ENCODE measurements at places on chromosomes 16 and 17.

GRCh38 chr16:20181416-20181815 lies 107.7 kb upstream of the GPR139 start:
- DNase-seq: no peak

DNA sequence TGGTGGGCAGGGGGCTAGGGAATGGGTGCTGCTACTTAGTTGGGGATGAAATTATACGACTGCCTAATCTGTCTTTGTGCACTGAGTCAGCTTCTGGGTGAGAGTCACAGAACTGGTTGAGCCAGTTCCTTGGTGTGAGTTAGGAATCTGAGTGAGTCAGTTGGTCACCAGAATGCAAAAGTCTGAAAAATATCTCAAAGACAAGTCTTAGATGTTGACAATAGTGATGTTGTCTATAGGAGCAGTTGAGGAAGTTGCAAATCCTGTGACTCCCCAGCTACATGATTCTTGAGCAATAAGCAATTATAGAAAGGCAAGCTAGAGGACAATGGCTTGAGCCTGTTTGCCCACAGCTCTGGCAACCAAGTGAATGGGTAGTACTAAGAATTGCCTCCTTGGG lies 399.2 kb downstream of the CNTNAP4 start:
- no peak for DNase-seq

DNA sequence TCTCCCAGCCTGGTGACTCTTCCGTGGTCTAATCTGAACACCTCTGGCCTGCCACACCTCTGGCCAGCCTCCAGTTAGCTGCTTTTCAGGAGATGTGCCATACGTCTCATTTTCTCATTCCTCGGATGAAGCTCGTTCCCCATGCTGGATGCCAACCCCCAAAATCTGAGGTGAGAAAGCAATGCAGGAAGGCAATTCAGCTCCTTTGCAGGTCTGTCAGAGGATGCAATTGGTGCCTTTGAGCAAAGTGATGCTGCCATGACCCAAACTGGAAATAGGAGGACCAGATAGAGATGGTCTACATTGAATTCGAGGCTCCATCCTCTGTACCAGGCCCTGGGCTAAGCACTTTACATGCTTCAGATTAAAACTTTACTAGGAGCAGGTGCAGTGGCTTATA lies 11.0 kb upstream of the CUEDC1 start:
- no peak for DNase-seq

- DNase-seq: peak; percentile 79
Measured at GRCh38 chr17:63956296-63956920, 16.3 kb downstream of the SCN4A start.

- no peak for DNase-seq
Measured at GRCh38 chr17:1270210-1271029, at the start of gene BHLHA9. Gene BHLHA9 (plus strand): TSS chr17:1270444. CDS start chr17:1270564, 120 bp downstream.

DNA sequence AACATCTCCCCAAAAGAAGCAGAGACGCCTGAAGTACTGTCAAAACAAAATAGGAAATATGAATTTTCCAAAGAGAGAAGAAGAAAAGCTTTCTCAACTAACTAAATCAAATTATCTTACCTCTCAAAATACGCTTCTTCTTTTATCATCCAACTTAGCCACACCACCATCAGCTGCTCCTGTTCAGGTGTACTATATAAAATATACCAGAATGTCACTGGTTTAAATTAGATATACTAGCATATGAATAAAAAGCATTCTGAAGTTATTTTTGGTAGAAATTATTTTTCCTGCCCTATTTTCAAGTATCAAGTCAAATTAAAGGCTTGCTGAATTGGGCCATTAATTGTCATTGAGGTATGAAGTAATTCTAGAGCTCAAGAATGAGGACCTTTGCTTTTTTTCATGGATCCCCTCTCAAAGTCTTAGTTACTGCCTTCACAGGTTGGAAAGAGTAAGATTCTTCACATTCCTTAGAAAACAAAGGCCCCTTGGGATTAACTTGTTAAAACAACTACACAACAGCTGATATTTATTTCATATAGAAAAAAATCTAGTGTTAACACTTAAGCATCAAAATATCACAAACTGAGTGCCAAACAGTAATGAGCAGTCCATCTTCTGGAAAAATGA lies 30.1 kb downstream of the INTS2 start:
- DNase-seq: no peak

DNA sequence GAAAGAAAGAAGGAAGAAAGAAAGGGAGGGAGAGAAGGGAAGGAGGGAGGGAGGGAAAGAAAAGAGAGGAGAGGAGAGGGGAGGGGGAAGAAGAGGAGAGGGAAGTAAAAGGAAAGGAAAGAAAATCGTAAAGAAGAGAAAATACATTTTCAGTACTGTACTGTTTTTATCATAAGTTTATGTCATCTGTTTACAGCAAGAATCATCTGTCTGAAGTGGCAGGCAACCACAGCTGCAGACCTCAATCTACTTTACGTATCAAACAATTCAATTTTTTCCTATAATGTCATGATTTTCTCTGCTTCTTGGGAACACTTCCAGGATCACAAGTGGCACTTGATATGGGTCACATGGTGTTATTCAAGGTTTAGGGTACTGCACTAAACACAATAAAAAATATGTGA lies 58.3 kb downstream of the USP32 start:
- no peak for DNase-seq

DNA sequence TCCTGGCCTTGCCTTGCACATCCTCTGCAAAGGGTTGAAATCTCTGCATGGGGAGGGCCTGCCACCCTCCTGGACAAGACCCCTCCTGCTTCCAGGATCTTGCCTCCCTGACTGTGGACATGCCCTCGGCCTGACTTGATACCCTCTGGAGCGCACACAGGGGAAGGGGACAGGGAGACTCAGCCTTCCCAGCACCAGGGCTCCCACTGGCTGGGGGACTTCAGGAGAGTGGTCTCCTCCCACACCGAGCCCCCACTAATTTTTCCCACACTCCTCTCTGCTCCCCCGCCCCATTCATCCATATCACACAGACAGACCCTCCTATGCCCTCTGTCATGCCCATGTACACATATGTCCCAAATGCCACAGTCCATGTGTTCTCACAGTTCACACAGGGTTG lies 14.3 kb downstream of the SGCA start:
- DNase-seq: no peak

Data from H54 (cell line).